Heart left ventricle (tissue), 16 donors: ENCODE measurements at places on chromosomes 12 and 14. TPM values are rescaled to one million over a fixed set of nuclear protein-coding genes. Genes with fewer than 3 reads are reported as not detected.

DNA sequence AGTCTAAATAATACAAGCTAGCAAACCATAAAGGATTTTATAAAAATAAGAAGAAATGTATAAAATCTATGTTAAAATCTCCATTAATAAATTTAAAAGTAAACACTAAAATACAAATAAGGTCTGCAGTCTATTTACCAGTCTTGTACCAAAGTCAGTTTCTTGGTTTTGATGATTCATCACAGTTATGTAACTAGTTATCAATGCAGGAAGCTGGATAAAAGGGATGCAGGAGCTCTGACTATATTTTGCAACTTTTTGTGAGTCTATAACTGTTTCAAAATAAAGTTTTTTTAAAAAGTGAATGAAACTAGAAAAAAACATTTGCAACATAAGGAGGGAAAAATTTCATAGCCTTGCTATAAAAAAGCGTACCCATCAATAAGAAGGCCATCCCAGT lies 151.5 kb downstream of the DERA start:
- no peak for DNase-seq

CPSF2 gene
- total RNA-seq = 45.2 TPM

DNA sequence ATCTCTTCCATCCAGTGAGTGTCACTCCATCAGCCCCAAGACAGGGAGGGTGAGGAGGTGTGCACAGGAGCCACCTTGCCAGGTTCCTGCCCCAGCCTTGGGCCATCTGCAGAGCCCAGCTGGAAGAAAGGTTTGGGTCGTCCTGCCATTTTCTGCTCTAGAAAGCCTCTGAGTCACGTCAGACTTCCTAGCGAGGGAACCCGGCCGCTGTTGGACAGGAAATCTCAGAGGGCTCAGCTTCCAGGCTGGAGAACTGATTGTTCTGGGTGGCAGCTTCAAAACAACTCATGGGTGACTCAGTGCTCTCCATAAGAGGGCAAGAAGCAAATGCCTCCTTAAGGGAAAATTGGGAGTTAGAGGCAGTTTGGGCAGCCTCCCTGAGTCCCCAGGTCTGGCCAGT lies 16.6 kb downstream of the HIP1R start:
- DNase-seq = no peak

DNA sequence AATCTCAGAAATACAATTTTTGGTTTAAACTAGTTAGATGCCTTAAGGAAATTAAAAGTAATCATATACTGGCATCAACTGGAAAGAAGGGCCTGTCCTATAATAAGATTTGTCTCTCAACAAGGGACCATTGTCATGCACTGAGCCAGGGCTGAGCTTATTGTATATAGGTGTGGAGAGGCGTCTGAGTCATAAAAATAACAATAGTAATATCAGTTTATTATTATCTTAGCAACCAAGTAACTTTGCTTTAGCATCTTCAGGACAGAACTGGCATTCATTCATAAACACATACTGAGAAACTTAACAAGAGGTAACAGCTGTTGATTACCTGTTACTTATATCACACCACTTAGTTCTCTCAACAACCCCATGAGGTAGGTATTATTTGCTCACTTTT lies 7.1 kb downstream of the KRT75 start:
- DNase-seq = no peak

DNA sequence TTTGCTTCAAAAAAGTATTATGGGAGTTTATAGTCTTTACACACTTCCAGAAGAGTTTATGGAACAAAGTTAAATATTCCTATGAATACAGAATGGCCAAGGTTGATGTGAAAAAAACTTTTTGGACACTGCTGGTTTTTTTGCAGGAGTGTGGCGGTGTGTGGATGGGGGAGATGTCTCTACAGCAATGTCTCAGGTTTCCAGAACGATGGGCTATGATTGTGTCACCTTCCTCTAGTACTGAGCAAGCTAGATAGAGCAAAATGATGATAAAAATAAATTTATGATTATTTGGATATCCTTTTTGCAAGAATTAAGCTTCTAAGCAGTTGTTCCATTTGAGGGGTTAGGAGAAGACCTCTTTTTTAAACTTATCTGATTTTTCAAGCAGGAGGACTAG lies 37.9 kb downstream of the FBXO34 start:
- DNase-seq = no peak

GRCh38 chr12:76250256-76250655 lies 98.0 kb downstream of the BBS10 start:
- DNase-seq = no peak

OR6C2 gene
- total RNA-seq = not detected

NFYB gene
- 58.7 TPM for total RNA-seq

- DNase-seq = no peak
These were observed 259.0 kb downstream of the CCDC59 start for GRCh38 chr12:82099216-82099615.

DNA sequence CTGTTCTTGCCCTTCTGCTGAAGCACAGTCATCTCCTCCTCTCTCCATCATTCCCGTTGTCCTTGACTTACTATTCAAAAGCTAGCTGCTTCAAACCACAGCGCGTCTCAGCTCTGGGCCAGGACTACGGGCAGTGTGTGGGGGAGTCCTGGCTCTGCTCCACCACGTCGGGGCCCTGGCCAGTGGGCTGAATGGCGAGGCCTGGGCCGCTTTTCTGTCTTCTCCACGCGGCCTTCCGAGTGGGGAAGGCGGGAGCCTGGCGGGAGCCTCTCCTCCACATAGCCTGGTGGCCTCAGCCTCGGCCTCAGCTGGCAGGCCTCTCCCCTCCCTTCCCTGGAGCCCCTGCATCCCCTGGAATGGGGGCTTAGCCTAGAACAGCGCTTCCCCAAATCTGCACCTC lies 16.5 kb downstream of the ANKRD9 start:
- DNase-seq = no peak

RASAL1 gene
- not detected for total RNA-seq

ZBTB25 gene
- 12.8 TPM for total RNA-seq

MDP1 gene
- total RNA-seq = 19.6 TPM

DNA sequence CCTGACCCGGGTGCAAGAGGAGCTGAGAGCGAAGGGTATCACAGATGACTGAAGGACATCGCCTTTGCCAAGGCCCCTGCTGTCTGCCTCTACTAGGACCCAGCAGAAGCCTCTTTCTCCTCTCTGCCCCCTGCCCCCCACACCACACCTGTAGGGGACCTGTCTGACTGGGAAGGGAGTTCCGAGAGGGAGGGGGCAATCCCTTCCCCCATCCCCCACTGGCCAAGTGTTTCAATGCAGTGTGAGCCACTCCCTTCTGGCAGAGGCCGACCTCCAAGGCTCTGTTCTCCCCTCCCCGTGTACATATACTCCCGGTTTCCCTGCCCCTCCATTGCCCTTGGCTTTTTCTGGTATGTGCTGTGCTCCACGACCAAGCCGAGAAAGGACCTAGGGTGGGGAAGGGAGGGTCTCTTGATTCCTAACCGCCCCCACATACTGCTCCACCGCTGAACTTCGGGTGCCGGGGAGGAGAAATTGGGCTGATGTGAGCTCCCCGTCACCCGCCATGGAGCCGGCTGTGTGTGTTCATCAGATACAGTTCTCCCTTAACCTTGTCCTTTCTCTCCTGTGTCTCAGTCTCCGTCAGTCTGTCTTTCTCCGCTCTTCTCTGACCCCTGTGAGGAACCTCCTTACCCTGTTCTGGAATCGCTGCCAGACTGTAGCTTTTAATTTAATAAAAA lies 2.0 kb upstream of the ARHGEF25 start:
- no peak for DNase-seq

- no peak for DNase-seq
These were observed 5.2 kb downstream of the AVIL start for GRCh38 chr12:57813111-57813970.
